ENCODE measurements at places on chromosomes 13 and 19.

- DNase-seq, result no peak
Measured at GRCh38 chr13:72505376-72505775, 222.1 kb downstream of the MZT1 start.

- DNase-seq, result no peak
Measured at GRCh38 chr19:10639836-10640235, 14.3 kb upstream of the ILF3 start.

GRCh38 chr13:82370316-82370715, 1512.0 kb downstream of the SLITRK1 start:
- peak; percentile 36 for DNase-seq

DNA sequence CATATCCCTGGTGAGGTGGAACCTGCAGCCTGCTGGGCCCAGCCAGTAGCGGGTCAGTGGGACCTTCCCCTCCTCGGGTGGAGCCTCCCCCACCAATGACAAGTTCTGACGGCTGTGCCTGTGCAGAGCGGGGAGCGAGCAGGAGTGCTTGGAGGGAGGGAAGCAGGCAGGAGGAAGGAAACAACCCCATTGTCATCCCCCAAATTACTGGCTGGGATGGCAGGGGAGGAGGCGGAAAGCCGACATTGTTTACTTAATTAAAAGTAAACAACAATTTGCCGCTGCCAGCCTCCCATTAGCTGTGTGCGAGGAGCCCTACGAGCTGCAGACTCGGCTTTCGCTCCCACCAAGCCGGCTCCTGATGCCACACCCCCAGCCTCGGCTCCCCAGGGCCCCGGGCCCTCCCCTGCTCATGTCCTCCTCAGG, 45.5 kb downstream of the LYL1 start:
- DNase-seq, result no peak

- DNase-seq, result peak; percentile 50
Measured at GRCh38 chr19:42023121-42023942, 29.3 kb upstream of the ATP1A3 start.

DNA sequence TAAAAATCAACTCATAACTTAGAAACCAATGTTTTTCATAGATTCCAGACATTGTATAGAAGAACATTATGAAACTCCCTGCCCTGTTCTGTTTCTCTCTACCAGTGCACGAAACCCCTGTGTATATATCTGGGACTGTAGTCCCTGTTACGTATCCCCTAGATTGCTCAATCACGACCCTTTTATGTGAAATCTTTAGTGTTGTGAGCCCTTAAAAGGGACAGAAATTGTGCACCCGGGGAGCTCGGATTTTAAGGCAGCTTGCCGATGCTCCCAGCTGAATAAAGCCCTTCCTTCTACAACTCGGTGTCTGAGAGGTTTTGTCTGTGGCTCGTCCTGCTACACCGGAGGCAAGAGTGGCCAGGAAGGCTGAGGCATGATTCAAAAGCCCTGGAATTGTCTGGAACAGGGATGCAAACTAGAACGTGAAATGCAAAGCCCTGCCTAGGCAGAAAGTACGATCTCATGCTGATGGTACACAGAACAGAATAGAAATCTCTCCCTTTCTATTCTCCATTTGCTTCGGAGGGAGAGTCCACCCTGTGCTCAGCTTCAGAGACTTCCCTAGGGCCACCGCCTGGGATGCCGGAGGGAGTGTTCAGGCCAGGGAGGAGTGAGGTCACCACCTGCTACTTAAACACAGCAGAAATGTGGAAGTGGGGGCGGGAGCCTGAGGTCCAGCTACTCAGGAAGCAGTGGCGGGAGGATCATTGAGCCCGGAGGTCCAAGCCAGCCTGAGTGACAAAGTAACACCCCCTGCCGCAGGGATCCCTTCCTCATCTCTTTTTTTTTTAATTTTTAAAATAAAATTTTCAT, 758 bp upstream of the ZNF888 start:
- peak; percentile 19 for DNase-seq

DNA sequence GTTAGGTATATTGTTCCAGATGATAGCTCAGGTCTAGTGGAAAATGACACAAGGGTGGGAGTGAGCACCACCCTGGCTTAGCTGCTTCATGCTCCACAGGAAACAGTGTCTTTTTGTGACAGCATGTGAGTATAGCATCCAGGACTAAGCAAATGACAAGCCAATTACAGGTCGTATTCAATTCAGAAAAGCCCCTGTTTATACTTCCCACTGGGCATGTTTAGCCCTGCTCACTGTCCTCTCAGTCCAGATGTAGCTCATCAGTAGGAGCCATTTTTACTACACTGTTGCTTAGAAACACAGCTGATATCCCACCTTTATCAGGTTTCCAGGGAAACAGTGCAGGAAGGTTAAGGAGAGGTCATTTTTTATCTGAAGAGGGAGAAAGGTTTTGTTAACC, 8.0 kb downstream of the ABHD13 start:
- DNase-seq, result no peak

- peak; percentile 23 for DNase-seq
Measured at GRCh38 chr13:31786011-31786410, 46.7 kb downstream of the RXFP2 start.

- DNase-seq, result no peak
Measured at GRCh38 chr13:66995203-66995611, 234.9 kb downstream of the PCDH9 start.

- DNase-seq, result no peak
Measured at GRCh38 chr19:49554701-49555181, 25.6 kb downstream of the NOSIP start.

DNA sequence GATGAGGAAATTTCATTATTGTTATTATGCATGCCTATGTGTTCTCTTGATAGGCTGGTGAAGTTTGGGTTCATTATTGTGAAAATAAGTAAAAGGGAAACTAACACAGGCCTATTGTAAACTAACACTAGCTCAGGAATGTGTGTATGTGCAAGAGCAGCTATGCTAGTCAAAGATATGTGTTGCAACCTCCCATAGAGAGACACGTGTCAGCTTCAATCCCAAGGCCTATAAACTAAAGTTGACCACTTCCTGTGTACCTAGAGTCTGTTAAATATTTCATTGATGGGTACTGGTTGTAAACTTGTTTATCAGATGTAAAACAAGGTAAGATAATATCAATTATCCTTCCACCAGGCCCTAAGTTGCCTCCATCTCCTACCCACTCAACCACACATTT, 44.7 kb upstream of the ZNF30 start:
- peak; percentile 62 for DNase-seq

DNA sequence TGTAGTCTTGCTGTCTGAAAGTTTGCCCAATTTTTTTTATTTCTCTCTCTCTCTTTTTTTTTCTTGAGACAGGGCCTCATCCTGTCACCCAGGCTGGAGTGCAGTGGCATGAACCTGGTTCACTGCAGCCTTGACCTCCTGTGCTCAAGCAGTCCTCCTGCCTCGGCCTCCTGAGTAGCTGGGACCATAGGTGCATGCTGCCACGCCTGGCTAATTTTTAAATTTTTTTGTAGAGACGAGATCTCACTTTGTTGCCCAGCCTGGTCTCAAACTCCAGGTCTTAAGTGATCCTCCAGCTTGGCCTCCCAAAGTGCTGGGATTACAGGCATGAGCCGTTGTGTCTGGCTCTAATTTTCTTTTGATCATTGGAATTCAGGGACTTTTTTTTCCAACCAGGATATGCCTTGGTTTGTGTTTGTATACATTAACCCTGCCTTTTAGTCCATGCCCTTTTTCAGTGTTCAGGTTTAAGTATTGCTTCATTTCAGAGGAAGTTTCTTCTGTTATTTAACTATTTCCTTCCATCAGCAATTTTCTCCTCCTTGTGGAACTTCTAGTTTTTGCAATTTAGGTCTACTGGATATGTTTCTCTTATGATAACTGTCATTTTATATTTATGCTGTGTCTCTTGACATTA, 201.4 kb downstream of the PCCA start:
- peak; percentile 53 for DNase-seq

- DNase-seq, result no peak
Measured at GRCh38 chr19:54162884-54163283, 3.4 kb upstream of the LENG1 start.

DNA sequence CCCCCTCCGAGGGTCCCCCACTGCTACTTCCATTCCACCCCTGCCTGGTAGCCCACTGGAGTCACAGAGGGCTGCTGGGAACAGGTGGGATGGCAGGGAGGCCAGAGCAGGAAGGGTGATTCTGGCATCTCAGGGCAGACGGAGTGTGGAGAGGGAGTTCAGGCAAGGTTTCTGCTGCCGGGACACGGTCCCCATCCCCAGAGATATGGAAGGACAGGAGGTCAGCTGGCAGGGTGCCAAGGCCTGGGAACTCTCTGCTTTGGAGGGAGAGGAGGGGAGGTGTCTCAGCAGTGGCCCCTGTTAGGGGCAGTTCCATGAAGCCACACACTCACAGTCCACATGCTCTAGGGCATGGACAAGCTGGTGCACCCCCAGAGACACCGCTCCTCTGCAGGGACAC, 68.1 kb downstream of the CHST8 start:
- no peak for DNase-seq

DNA sequence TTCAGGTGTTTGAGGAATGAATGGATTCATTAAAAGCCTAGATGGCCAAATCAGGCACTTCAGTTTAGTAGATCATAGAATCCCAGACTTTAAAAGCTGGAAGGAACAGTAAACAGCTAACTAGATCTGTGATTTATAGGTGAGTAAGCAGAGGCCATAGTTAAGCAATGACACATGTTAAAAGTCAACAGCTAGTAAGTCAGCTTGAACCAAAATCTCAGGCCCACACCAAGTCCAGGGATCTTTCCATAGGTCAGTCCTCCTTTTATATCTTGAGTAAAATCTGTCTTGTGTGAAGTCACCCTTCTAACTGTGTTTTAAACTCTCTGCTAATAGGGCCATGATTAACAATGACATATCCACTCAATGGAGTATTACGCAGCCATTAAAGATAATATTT, 275.5 kb upstream of the SOX21 start:
- DNase-seq, result no peak

GRCh38 chr13:110340812-110341444, 33.8 kb downstream of the COL4A2 start:
- DNase-seq, result peak; percentile 84

DNA sequence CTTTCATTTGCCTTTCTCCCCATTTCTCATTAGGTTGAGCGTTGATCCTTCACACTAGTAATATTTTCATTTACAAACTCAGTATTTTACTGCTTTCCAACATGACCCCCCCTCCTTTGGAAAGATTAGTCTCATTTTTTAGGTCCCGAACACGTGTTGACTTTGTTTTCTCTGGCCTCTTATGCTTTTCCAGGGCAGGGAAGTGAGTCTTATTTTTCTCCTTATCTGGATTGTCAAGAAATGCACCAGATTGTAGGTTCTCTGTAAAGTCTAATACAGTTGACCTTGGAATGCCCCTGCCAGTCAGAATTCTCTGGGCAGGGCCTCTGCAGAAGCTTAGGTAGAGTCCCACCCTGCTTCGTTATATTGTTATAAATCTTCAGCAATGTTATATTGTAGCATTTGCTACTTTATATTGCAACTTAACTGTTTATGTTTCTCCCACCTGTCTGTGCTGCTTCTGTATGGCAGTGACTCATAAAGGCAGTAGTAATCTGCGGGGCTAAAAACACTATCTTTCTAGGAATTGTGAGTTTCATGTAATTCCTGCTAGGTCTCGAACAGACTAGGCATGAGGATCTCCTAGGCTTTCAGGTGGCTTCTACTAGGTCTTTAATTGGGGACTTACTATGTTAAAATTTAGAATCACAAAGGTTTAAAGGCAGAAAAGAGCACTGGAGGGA, 2.0 kb downstream of the TDRD3 start:
- peak; percentile 26 for DNase-seq

- DNase-seq, result peak; percentile 66
Measured at GRCh38 chr19:13212759-13213330, 62.6 kb downstream of the IER2 start.

DNA sequence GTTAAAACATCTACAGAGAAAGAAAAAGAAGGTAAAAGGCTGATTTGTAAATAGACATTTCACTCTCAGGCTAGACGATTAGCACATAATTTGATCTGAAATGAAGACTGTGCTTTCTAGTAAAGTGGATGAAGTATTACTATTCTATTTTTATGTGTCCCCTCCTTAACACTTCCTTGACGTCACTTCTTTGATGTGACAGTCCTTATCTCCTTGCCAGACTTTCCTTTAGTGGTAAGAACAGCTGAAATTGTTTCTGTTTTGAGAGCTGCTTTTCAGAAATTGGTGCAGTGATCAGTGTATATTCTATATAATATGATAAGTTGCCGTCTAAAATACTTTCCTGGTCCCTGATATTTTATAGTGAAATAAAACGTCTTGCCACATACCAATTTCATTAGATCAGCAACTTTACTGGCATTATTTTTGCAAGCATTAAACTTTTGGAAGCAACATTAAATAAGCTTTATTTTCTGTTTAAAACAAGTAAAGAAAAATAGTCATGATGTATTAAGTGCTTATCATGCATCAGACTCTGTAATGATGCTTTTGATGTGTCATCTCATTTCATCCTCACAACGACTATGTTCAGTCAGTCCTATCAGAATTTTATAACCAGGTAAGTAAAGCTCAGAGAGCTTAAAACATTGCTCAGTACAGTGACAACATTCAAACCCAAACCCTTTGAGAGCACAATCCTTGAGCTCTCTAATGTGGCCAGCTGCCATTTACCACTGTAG, 210.3 kb upstream of the PCDH9 start:
- no peak for DNase-seq

GRCh38 chr19:30762651-30763050, 390.5 kb downstream of the ZNF536 start:
- DNase-seq, result no peak

DNA sequence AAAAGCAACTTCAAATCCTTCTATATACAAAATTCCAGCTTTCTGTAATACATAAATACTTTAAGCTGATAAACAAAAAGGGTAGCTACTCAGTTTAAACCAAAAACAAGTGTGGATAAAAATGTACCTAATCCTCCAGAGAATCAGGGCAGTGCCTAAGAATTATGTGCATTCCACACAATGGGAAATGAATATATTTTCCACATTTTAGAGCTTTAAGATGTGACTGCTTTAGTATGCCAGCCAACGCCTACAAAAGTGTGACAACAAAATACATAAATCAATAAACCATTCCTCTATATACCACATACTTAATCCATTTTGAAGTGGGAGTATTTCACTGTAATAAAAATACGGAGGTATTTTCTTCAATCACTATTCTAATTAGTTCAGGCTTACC, 275.3 kb downstream of the DCT start:
- DNase-seq, result no peak

DNA sequence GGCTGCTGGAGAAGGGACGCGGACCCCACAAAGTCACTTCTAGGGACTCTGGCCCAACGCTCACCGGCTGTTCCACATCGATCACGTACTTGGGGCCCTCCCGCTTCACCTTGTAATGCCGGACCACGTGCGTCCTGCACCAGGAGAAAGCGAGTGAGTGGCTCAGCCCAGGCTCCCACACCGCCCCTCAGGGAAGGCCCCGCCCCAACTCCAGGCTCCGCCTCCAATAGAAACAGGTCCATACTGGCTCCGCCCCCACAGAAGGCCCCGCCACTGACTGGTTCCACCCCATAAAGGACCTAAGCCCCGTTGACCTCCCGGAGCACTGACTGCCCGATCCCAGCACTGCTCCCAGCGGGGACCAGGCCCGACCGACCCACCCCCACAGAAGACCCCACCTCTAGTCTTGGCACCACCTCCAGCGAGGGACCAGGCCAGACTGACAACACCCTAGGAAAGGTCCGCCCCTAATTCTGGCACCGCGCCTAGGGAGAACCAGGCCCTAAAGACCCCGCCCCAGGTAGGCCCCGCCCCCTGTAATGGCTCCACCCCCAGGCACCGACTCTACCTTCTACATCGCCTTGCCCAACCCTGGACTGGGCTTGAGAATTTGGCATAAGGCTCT, 11.3 kb downstream of the STAP2 start:
- DNase-seq, result peak; percentile 78

GRCh38 chr19:55097864-55098715, 19.3 kb downstream of the PPP1R12C start:
- DNase-seq, result no peak

Data from choroid plexus epithelial cell (primary cell).